Activated CD4-positive, alpha-beta memory T cell treated with anti-CD3 and anti-CD28 coated beads for 36 hours (primary cell): ENCODE measurements at places on chromosomes 2 and 18.
A peak's percentile ranks its signal among the peaks of the same experiment; 100 is the strongest.

DNA sequence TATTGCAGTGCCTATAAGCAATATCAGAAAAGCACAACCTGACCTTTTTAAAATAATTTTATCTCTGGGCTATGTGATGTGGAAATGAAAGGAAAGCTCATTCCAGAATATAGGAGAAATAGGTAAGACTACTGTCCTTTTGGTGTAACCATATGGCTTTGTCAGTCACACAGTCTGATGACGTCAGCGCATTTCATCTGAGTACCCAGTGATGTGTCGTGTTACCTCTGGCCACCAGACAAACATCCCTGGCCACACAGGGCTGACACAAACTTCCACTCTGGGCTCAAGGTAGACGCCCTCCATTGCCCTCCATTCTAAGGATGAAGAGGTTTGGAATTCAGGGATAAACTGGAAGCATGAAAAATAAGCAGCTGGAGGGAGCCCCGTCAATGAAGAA, 506.7 kb downstream of the CMPK2 start:
- no peak for DNase-seq

DNA sequence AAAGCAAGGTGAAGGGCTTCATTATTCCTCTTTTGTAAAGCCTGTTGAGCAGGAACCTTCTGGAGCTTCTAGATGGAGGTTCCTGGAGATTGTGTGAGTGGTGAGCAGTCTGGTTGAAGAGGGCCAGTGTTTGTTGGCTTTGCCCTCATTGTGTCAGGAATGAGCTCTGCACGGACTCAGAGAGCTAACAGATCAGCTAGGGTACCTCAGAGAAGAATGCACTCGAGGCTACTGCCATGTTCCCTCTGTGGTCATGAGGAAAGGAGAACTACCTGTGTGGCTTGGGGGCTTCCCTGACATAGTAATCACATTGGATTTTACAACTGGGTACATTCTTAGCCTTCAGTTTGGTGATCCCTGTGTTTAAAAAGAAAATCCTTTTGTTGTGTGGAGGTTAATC, 46.6 kb downstream of the SPTBN1 start:
- no peak for DNase-seq

GRCh38 chr2:155033652-155034051, 335.2 kb downstream of the KCNJ3 start:
- DNase-seq, result no peak

- DNase-seq, result no peak
Observed at GRCh38 chr18:61827591-61827990, 65.2 kb downstream of the RNF152 start.

DNA sequence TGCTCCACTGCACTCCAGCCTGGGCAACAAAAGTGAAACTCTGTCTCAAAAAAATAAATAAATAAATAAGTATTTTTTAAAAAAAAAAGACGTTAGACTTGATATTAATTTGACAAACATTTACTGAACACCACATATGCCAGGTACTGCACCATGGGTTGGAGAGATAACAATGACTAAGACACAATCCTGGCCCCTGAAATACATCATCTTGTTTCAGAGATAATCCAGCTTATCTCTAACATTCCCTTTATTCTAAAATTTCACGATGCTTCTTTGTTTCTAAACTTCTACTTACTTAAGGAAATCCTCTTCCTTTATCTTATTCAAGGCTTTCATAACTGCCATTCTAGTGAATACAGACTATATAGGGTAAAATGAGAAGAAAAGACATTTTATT, 55.0 kb upstream of the PEX13 start:
- no peak for DNase-seq

DNA sequence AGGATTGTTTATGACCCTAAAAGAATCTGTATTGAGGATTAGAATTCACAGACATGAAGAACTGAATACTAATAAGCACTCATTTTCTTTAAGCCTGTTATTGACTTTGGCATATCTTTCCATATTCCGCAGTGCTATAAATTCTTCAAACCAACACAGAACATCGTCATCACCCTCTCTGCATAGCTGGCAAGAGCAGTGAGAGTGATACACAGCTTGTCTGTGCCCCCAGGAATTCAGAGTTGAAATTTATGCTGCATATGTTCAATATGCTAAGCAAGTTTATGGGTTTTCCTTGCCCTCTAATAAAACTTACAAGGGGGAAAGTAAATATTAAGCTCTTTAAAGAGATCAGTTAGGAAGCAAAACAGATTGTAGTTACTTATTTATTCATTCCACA, 32.7 kb downstream of the CTLA4 start:
- DNase-seq, result no peak

DNA sequence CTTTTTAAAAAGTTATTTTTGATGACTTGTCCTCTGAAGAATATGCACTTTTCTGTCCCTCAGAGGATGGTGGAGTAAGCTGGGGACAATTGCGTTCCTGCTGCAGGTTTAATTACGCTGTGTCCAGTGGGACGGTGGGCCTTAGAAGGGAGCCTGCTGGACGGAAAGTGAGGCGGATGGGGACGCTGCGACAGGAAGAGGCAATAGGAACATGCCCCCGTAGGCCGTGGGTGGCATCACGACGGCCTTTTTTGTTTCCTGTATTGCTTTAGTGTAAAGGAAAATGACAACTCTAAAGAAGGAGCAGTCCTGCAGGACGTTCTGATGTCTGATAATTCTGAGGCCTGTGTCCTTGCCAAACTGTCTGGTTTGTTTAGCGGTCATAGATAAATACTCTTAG, 121.6 kb downstream of the NFATC1 start:
- peak; percentile 80 for DNase-seq

- no peak for DNase-seq
Observed at GRCh38 chr18:21387886-21388285, 145.9 kb downstream of the GREB1L start.

DNA sequence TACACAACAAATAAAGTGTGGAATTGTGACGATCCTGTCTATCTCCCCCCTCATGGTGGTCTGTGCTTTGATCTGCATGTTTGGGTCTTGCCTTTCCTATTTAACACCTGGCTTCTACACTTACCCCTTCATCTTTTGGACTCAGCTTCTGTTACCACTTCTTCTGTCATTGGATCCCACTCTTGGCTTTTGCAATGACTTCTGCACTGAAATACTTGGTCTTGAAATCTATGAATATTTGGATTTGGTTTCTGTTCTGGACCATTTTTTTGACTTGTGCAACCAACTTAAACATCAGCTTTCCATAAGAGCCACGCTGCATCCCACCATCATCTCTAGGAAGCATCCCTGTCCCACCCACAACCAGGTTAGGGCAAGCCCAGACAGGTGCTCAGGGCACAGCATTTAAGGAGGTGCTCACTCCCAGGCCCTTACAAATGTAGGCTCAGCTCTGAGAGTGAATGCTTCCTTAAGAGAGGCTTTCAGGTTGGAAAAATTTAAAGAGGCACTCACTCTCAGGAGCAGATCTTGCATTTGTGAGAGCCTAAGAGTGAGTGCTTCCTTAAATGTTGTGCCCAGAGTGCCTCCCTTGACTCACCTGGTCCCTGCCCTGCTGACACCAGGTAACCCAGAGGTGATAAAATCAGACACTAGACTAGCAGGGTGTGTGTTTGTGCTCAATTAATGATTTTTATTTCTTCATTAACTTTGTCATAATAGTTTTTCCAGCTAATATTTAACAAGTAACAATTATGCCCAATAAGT, 124.5 kb upstream of the SH3BP4 start:
- DNase-seq, result no peak

GRCh38 chr2:63049970-63050333, 678 bp upstream of the OTX1 start:
- peak; percentile 22 for DNase-seq

DNA sequence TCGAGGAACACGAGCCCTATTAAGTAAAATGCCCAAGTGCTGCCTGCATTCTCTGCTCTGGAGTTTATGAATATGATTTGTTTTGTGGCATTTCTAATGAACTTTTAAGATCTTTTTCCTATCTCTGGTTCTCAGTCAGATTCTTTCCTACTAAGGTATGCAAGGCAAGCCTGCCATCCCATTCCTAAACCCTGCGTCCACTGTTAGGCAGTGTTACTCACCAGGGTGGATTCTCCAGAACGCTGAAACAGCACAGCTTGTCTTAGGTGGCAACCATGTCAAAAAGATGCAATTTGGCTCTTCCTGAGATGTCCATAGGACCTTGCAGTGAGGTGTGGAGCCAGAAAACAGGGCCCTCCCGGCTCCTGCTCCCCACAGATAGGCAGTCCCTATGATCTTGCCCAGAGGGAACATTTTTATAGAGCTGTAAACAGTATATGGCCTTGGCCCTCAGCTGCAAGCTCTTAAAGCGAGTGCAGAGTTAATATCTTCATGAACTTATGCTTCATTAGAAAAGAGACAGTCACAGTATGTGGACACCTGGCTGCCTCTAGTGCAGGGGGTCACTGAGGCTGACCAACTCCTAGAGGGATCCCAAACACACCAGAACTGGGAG, 84.4 kb downstream of the TPGS2 start:
- no peak for DNase-seq

DNA sequence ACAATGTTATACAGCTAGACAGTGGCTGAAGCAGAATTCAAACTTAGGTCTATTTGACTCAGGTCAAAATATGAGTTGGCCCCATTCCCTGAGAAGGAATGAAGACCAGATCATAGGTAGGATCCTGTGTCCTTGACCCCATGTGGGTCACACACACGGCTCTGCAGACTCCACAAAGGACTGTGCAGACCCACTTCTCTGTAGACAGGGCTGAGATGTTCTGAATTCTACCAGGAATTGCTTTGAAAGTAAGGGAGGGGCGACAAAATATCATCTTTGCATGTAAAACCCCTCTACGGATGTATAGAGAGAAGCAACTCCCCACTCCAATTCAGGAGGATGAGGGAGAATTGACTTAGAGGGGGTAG, 62.3 kb upstream of the CTIF start:
- no peak for DNase-seq

DNA sequence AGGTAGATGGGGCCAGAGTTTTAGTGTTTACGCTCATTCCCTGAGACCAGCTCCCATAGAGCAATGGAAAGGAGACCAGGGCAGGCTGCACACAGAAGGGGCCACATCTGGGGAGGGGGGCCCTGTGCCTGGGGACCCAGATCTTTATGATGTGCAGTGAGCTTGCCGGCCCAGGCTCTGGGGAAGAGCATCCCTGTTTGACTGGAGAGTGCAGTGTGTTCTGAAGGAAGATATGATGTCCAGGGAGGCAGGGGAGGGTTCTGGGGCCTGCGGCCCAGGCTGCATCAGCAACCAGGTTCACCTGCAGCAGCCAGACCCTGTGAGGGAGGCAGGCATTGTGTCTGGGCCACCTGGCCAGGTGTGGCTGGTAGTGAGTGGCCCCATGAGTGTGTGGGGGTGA, 13.8 kb downstream of the TPO start:
- no peak for DNase-seq
